ENCODE measurements at places on chromosomes 6 and 20. TPM values are rescaled to one million over a fixed set of nuclear protein-coding genes. Genes with fewer than 3 reads are reported as not detected.

DNA sequence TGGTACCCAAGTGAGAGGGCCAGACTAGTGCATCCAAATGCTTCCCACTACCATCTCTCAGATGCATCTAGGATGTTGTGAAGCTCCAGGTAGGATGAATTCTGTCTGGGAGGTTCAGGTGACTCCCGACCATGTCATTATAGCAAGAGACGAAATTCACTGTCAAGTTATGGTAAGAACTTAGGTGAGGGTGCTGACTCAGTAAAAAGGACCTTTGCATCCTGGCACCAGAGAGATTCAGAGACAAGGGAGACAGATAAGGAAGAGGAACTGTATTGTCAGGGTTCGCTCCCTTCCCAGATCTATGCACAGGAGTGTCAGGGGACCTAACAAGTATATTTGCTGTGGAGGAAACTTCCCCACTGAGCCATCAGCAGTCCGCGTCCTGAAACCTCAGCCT, 11.2 kb upstream of the PRIM2 start:
- H3K4me1 ChIP-seq = no peaks in the 10 kb centered on the region
- no peaks in the 10 kb centered on the region for H3K27me3 ChIP-seq

- H3K4me3 ChIP-seq = no peak overlapping the region
- DNase-seq = no peak
- H3K27me3 ChIP-seq = no peaks in the 10 kb centered on the region
- no peaks in the 10 kb centered on the region for H3K4me1 ChIP-seq
- H3K36me3 ChIP-seq = no peaks in the 10 kb centered on the region
- H3K27ac ChIP-seq = no peak overlapping the region
Observed at GRCh38 chr6:9527679-9528286, 887.1 kb downstream of the TFAP2A start.

GRCh38 chr6:88982720-88983119, 19.3 kb upstream of the RNGTT start:
- no peaks in the 10 kb centered on the region for H3K36me3 ChIP-seq
- peaks cover 6% of the 10 kb centered on the region for H3K4me1 ChIP-seq

DNA sequence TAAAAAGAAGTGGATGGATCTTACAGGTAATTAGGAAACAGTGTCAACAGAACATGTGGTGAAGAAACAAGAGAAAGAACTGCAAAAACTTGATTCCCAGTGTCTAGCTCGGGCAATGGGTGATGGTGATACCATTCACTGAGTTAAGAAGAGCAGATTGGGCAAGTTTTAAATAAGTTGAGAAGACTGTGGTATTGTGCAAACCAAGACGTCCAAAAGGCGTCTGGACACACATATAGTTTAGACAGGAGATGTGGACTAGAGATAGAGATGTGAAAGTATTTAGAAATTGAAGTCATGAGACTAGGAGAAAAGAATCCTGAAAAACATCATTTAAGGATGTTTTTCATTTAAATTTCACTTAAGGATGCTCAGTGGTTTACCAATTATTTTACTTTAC, 53.9 kb downstream of the CDK19 start:
- no peaks in the 10 kb centered on the region for H3K4me1 ChIP-seq
- H3K27ac ChIP-seq = no peak overlapping the region
- DNase-seq = no peak
- H3K4me3 ChIP-seq = no peak overlapping the region

The PRR18 gene
- 0.21 TPM for total RNA-seq

DNA sequence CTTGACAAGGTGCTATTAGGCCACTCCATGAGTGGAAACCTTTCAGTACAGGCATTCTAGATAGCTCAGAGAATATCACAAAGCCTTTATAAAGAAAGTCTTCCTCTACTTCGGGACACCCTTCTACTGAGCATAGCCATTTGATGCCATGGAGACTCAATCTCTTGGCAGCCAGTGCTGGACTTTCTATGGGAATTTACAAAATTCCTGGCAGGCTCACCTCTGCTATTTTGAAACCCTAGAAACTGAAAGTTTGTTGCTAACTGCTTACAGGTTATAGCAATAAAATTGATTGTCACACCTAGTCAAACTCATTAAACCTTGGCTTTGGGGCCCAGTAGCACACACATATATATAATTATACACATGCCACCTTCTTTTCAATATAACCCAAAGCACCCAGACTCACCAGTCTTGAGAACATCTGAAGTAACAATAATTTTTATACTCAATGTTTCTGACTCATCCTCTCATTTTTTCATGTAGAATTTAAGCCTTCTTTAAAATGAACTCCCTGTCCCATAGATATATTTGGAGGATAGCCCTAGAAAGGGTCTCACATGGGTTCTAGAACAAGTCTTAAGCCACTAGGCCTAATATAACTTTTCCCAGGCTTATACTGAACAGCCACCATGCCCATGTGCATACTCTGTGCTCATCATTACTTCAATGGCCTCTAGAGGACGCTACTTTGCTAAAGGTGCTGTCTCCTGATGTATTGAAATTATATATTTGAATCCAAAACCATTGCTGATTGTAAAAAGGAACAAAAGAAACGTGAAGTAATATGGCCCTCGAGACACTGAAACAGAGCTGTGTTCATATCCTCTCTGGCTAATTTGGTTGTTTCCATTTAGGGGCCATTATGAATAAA, 368.1 kb upstream of the MARCKS start:
- DNase-seq = no peak
- no peaks in the 10 kb centered on the region for H3K4me1 ChIP-seq
- no peak overlapping the region for H3K27ac ChIP-seq
- H3K27me3 ChIP-seq = no peaks in the 10 kb centered on the region
- H3K36me3 ChIP-seq = no peaks in the 10 kb centered on the region

The EYA4 gene
- 6.0 TPM for total RNA-seq

DNA sequence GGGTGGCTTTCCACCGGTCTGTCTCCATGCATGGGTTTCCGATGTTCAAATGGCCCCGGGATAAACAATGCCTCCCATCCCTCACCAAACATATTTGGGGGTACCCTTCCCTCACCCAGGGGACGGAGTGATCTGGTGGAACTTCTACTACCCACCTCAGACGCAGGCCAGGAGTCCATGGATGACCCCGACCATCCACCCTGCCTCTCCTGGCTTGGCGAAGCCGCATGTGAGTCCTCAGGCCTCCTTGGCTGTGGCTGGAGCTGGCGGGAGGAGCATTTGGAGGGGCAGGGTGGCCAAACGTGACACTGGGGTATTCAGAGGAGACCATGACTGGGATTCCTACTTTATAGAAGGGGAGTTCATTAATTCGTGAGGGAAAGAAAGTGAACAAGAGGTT, 45.9 kb upstream of the FRMD1 start:
- H3K4me1 ChIP-seq = no peaks in the 10 kb centered on the region
- H3K27ac ChIP-seq = no peak overlapping the region
- no peak for DNase-seq
- no peaks in the 10 kb centered on the region for H3K27me3 ChIP-seq

The WFDC12 gene
- not detected for total RNA-seq

DNA sequence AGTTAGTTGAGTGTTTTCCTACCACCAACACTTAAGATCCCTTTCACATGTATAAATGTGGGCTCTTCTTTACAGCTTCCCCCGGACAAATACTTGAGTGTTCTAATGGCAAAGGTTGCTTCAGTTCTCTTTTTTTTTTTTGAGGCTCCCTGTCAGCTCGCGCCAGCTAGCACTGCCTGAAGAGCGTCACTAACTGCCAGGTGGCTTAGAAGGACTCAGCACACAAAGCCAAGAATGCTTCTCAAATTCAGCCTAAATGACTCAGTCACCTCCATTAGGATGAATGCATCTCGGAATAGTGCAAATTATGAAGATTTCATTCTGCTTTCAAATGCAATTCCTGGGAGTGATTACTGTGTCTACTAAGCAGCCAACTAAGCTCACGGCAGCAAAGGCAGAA, 150.7 kb upstream of the BTBD3 start:
- no peak overlapping the region for H3K4me3 ChIP-seq
- no peaks in the 10 kb centered on the region for H3K36me3 ChIP-seq
- H3K27me3 ChIP-seq = no peaks in the 10 kb centered on the region
- H3K27ac ChIP-seq = no peak overlapping the region
- H3K4me1 ChIP-seq = no peaks in the 10 kb centered on the region
- no peak for DNase-seq

The STAU1 gene
- 73.8 TPM for total RNA-seq

DNA sequence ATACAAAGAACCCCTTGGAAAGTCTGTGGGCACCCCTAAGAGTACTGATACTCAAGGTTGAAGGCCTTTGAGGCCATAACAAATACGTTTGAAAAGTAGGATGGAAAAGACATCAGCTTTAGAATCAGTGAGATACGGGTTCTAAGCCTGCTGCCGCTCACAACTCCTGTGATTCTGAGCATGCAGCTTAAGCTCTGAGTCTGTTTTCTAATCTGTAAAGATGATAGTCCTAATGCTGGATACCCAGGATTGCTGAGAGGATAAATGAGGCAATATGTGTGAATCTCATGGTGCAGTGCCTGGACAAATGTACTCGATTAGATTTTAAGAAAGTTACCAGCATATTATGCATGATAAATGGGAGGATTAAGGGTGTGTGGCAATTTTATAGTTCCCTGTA, 321.0 kb upstream of the HSF2 start:
- DNase-seq = no peak
- H3K4me3 ChIP-seq = no peak overlapping the region
- H3K4me1 ChIP-seq = no peaks in the 10 kb centered on the region
- H3K27ac ChIP-seq = no peak overlapping the region
- H3K27me3 ChIP-seq = no peaks in the 10 kb centered on the region

DNA sequence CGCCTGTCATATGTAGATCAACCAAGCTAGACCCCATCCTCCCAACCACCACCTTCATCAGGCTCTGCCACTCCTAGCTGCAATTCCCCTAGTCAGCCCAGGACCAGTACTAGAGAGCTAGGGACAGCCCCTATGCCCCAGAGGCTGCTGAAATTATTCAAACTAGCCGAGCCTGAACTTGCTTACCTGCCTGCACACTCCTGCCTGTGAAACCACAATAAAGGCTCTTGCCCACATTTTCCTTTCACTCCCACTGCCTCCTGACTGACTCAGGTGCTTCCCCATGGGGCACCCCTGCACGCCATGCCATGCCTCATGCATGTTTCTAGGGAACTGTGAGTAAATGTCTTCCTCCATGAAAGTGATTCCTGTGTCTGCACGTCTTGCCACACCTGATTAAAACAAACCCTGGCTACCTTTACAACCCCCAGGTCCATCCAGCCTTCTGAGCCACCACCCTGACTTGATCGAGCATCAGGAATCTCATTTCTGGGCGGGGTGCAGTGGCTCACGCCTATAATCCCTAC, 66.5 kb upstream of the IER3 start:
- no peaks in the 10 kb centered on the region for H3K4me1 ChIP-seq
- H3K27ac ChIP-seq = no peak overlapping the region
- H3K36me3 ChIP-seq = no peaks in the 10 kb centered on the region
- no peaks in the 10 kb centered on the region for H3K27me3 ChIP-seq

The NKX2-2 gene
- not detected for total RNA-seq

The TTBK1 gene
- not detected for total RNA-seq

DNA sequence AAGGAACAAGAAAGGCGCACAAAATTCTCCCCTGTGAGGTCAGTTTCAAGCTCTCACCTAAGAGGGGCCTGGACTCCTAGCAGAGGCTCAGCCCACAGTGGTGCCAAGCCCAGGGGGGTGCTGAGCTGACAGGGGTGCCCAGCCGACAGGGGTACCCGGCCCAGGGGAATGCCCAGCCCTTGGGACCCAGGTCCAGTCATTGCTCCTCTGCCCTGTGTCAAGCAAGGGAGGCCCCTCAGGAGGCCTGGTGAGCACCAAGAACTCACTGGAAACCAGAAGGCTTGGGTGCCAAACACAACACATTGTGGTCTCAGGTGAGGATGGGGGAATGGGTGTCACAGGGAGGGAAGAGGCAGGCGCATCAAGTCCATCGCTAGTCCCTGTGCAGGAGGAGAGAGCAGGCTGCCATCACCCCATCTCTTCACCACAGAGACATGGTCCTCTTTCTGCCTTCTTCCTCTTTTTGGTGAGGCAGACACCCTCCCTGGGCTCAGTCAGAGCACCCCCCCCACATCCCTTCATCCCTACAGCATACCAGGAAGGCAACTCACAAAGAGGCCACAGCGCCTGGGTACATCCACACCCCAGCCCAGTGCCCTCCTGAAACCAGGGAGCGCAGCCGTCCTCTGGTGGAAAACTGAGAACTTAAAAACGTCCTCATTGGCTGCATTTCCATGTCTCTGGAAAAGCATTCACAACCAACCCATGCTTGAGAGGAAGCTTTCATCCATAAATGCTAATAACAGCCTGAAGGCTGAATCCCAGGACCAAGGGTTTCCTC, 111.3 kb downstream of the BANF2 start:
- H3K36me3 ChIP-seq = no peaks in the 10 kb centered on the region
- H3K27me3 ChIP-seq = no peaks in the 10 kb centered on the region
- H3K4me3 ChIP-seq = no peak overlapping the region
- no peak overlapping the region for H3K27ac ChIP-seq

- no peak overlapping the region for H3K4me3 ChIP-seq
- no peaks in the 10 kb centered on the region for H3K36me3 ChIP-seq
- DNase-seq = no peak
- H3K27ac ChIP-seq = no peak overlapping the region
- no peaks in the 10 kb centered on the region for H3K4me1 ChIP-seq
Observed at GRCh38 chr20:33280775-33281174, 2.2 kb upstream of the BPIFB1 start.

DNA sequence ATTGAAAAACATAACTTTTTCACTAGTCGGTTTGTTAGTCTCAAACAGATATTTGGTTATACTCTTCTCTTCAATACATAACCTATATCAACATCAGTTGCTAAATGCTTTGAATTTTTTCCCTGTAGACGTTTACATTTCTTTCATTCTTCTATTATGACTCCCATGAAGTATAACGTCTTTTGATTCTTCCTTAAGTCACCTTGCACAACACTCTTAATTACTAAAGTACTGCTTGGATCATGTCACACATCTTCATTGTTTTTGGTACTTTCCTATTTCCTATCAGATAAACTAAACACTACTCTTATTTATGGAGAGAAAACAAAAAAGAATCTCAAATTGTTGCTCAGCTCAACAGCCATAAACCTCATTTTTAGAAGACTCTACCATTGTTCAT, 23.0 kb upstream of the BMP5 start:
- no peaks in the 10 kb centered on the region for H3K36me3 ChIP-seq
- H3K4me3 ChIP-seq = no peak overlapping the region
- no peak for DNase-seq
- H3K27me3 ChIP-seq = no peaks in the 10 kb centered on the region
- H3K4me1 ChIP-seq = no peaks in the 10 kb centered on the region

The PRDM13 gene
- total RNA-seq = not detected

GRCh38 chr20:49846206-49846807, 33.7 kb downstream of the SLC9A8 start:
- no peak overlapping the region for H3K27ac ChIP-seq
- H3K4me1 ChIP-seq = no peaks in the 10 kb centered on the region
- H3K4me3 ChIP-seq = no peak overlapping the region
- no peaks in the 10 kb centered on the region for H3K27me3 ChIP-seq
- H3K36me3 ChIP-seq = no peaks in the 10 kb centered on the region

DNA sequence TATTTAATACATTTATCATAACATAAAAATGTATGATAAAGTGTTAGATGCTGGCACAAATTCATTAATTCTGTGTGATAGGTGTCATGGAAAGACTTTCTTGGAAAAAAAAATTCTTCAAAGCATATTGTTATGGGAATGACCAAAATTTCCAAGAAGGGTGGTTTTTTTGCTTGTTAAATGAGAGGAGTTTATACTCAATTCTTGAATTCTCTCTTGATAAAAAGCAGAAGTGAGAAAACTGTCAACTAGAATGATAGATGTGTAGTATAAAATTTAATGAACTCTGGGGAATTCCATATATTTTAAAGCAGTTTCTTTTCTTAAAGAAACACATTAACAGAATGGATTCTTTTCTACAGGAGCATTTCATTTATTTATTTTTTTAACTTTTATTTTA, 62.0 kb upstream of the SNAP91 start:
- H3K4me3 ChIP-seq = no peak overlapping the region
- DNase-seq = no peak
- H3K27ac ChIP-seq = no peak overlapping the region
- no peaks in the 10 kb centered on the region for H3K27me3 ChIP-seq
- H3K4me1 ChIP-seq = no peaks in the 10 kb centered on the region
- no peaks in the 10 kb centered on the region for H3K36me3 ChIP-seq

Data from tibial nerve (tissue), 4 donors.